ENCODE measurements at places on chromosomes 3 and 15.

DNA sequence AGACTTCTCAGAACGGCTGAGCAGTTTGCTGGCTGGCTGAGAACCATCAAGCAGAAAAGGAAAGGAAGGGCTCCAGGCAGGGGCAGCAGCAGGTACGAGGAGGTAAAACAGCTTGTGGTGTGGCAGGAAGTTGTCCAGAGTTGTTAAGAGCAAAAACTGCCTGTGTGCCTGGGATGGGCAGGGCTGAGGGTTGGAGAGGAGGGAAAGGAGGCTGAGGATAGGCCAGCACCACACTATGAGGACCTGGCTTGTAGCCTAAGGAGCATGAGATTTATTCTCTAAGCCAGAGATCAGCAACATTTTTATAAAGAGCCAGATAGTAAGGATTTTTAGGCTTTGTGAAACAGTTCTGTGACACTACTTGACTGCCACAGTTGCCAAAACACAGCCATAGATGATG, 8.0 kb downstream of the IGSF10 start:
- no peak for DNase-seq

- DNase-seq, result no peak
Measured at GRCh38 chr3:194384569-194385001, 14.5 kb downstream of the GP5 start.

DNA sequence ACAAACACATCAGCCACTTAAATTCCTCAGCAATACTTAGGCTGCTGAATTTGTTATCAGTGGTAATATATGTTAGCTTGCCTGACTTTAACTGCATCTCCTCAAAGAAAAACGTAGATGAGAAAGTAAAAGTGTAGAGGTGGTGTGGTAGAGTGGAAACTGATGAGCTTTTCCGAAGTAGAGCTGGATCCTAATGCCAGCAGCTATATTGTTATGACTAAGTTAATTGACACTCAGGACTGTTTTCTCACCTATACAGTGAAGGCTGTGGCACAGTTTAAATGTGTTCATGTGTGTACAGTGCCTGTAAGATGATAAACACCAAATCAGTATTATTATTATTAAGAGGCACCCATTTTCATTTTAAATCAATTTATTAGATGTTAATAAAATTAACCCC, 174.9 kb downstream of the TNIK start:
- DNase-seq, result no peak

GRCh38 chr15:65583701-65584100, 27.2 kb downstream of the INTS14 start:
- no peak for DNase-seq
